Spinal cord (tissue), 10 donors: ENCODE measurements at places on chromosomes 12 and 14. TPM values are rescaled to one million over a fixed set of nuclear protein-coding genes. Genes with fewer than 3 reads are reported as not detected.
A peak's percentile ranks its signal among the peaks of the same experiment; 100 is the strongest.

The TSPAN11 gene
- total RNA-seq, result 9.3 TPM

The IQSEC3 gene
- 13.6 TPM for total RNA-seq

The GPRC5D gene
- total RNA-seq, result not detected

The ADSS1 gene
- 5.3 TPM for total RNA-seq

The ACTR6 gene
- total RNA-seq, result 49.8 TPM

DNA sequence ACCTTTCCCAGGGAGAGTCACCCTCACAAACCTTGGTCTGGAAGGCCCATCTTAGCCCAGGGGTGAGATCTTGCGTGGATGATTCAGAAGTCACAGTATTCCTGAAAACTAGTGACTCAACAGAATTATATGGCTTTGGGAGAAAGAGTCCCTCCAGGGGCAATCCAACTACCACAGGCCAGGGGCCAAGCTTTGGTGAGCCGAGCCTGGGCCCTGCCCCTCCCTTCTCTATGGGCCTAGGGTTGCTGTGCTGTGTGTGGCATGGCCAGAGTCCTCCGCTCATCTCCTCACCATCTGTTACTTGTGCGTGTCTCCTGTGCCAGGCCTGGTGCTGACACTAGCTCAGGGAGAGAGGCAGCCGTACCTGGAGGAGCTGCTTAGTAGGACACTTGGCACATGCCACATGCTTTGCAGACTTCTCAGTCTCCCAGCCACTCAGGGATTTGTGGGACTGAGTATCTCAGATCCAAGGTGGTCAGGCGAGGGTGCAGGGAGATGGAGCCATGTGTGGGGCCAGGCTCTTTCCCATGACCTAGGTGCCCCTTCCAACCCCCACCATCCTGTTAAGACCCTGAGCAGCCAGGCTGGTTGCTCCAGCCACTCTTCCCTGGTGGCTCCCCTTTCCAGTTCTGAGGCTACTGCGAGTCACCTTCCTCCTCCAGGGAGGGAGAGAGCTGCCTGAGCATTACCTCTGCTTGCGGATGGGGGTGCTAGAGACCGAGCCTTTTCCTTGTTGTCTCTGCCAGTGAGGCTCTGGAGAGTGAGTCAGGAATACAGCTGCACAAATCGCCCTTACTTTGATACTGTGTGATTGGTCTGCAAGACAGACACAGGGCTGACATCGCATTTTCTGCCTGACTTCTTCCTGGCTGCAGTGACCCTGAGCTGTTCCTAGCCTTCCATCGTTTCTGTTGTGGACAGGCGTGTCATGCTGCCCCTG is 94.1 kb downstream of the SLC25A47 start:
- peak; percentile 91 for DNase-seq

DNA sequence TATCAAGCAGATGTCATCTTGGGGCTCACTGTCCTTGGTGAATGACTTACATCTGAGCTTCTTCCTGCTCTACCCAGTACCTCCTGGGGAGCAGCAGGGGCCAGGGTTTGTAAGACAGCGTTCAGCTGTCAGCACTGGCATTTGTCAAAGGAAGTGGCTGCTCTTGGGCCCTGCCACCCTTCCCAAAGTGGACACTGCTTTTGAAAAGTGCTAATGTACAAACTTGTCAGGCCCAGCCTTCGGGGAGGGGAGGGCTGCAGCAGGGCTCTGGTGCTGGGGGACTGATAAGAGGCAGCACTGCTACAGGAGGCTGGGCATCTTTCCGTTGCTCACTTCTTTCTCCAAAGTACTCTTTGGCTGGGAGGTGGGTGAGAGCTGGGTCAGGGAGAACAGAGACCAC is 59.8 kb upstream of the RBM19 start:
- no peak for DNase-seq

DNA sequence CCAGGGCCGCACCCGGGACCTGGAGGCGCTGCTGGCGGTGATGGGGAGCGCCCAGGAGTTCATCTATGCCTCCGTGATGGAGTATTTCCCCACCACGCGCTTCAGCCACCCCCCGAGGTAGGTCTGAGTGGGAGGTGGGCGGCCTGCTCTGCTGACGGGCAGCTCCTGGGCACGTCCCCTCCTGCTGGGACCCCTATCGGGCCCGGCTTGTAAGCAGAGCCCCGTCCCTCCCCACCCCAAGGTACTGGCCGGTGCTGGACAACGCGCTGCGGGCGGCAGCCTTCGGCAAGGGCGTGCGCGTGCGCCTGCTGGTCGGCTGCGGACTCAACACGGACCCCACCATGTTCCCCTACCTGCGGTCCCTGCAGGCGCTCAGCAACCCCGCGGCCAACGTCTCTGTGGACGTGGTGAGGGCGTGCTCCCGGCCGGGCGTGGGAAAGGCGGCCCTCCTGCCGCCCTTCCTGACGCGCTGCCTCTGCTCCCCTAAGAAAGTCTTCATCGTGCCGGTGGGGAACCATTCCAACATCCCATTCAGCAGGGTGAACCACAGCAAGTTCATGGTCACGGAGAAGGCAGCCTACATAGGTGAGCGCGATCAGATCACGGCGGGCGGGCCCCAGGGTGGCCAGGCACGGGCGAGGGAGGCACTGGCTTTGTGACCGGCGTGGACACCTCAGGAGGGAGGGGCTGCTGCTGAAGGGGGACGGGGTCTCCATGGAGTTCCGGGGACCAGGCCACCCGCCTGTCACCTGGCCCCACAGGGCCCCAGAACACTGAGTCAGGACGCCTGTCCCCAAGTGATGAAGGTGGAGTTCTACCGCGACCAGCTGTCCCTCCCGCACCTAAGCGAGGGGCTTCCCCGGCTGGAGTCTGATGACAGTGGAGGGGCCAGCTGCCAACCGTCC is 7.3 kb downstream of the PLD4 start:
- DNase-seq, result peak; percentile 14

DNA sequence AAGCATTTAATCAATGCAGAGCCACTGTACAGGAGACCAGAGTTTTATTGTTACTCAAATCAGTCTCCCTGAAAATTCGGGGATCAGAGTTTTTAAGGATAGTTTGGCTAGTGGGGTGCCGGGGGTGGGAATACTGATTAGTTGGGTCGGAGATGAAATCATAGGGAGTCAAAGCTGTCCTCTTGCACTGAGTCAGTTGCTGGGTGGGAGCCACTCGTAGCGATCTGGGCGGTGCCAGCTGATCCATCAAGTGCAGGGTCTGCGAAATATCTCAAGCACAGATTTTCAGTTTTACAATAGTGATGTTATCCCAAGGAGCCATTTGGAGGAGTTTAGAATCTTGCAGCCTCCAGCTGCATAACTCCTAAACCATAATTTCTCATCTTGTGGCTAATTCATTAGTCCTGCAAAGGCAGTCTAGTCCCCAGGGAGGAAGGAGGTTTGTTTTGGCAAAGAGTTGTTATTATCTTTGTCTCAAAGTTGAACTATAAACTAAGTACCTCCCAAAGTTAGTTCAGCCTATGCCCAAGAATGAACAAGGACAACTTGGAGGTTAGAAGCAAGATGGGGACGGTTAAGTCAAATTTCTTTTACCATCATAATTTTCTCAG is 169.4 kb upstream of the PLEKHG7 start:
- no peak for DNase-seq

DNA sequence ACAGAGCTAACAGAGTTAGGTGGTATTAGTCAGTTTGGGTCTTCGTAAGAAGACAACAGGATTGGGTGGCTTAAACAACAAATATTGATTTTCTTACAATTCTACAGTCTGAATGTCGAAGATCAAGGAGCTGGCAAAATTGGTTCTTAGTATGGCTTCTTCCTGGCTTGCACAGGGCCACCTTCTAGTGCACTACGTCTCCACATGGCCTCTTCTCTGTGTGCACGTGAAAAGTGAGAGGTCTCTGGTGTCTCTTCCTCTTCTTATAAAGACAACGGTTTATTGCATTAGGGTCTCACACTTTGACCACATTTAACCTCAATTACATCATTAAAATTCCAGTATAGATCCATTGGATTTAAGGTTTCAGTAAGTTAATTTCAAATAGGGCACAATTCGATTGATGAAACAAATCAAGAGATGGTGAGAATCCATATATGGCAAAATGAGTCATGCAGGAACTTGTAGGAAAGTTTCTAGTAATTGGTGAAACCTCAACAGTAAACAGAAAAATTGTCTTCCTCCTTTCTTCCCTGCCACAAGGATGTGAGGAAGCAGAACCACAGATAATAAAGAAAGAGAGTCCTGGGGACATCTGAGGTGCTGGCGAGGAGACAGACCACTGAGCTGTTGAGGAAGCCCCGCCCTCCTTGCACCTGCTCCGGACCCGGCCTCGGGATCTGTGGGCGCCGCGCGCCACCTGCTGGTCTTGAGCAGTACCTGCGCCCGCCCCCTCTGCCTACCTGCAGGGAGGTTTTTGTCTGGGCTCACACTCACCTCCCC is 846.7 kb downstream of the TMEM121 start:
- no peak for DNase-seq

GRCh38 chr12:6135071-6135470 is 10.6 kb upstream of the VWF start:
- DNase-seq, result no peak

DNA sequence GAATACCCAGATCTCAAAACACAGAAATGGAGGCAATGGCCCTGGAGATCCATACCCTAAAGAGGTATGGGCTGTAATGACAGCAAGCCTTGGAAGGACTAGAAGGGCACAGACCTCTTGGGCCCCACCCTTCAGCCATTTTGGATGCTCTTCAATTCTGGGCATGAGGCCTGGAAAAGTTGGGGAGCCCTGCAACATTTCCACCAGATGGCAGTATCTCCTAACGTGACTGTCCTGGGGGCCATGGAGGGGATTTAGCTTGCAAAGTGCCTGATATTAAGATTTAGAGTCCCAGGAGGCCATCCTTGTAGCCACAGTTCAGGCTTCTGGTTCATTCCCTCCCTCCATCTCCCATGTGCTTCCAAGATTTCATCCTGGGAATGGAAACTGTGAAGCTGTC is 30.2 kb downstream of the KCNA5 start:
- no peak for DNase-seq

DNA sequence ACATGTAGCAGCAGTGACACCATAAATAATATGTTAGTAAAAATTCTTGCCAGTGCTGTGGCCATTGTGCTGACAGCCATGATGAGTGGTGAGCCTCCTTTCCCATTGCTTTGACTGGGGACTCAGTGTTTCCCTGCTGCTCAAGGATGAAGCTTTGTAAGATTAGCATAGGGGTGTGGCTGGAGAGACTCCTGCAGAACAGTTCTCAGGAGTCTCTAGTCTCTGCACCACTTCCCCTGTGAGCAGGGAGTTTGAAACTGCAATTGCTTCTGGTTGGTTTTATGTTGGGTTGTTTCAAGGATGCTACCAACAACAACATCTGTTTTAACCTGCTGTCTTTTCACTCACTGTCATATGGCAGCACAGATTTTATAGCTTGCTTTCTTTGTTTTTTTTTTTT is 41.4 kb downstream of the ZC3H14 start:
- DNase-seq, result no peak

DNA sequence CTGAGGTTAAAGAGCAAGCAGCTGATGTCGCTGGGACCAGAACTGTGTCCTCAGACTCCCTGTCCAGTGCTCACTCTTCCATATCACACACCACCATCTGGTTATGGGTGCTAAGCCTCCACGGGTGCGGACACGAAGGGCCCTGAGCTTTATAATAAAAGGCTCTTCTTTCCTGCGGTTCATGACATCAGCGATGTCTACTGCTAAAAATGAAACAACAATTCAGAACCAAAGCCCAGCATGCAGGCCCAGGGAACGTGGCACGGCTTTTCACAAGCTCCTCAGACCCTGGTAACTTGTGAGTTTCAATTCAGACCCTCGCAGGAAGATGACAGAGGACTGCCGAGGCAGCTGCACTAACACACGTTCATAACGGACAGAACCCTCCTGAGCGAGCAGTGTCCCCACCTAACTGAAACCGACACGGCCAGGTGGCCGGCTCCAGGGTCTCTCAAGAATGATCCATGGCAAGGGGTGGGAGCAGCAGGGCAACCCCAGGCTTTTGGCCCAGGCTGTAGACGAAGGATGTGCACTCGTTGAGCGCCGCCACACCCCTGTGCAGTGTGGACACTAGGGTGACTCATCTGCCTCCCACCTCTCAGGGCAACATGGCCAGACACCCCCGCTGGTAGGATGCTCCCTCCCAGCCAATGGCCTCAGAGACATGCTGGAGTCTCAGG is 180.3 kb downstream of the CALM1 start:
- DNase-seq, result no peak

DNA sequence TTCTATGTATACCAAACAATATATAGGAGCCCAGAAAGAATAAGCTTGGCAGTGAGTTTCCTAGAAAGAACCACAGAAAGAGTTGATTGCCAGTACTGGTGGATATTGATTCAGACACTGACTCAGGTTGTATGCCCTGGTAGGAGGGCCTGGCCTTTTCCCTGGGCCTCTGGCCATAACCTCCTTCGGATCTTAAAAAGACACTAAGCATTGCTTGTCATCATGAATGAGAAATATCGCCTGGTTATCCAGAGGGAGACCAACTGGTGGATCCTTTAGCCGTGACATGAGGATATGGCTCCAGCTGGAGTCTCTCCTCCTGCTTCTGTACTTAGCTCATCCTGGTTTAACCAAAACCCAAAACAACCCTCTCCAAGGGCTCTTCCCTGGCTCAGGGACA is 231.5 kb downstream of the MSRB3 start:
- DNase-seq, result no peak

DNA sequence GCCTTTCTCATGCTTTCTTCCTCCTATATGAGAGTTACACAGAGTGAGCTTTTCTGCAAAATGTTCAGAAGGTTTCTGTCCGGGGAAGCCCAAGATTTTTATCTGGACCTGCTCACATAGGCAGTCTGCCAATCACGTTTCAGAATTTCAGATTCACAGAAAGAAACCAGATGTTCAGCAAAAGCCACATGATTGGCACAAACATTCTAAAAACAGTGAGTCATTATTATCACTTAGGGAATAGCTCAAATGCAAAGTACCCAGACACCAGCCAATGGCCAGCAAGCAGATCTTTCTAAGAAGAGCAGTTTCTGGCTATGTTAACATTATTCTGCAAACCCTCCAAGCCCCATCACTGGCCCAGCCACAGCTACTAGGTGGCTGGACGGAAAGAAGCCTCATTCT is 1558.5 kb upstream of the TMEM132C start:
- DNase-seq, result no peak

GRCh38 chr12:15227004-15227679 is 5.9 kb upstream of the RERG start:
- DNase-seq, result no peak

- no peak for DNase-seq
Observed at GRCh38 chr12:109876406-109876805, 3.9 kb downstream of the GLTP start.

- DNase-seq, result no peak
Observed at GRCh38 chr14:104367866-104368750, 211.5 kb upstream of the C14orf180 start.

GRCh38 chr12:52423035-52423434 is 11.1 kb downstream of the KRT75 start:
- DNase-seq, result no peak
